ENCODE measurements at places on chromosomes 1 and 21.

- no peak for DNase-seq
Measured at GRCh38 chr1:216176970-216177369, 246.3 kb downstream of the USH2A start.

DNA sequence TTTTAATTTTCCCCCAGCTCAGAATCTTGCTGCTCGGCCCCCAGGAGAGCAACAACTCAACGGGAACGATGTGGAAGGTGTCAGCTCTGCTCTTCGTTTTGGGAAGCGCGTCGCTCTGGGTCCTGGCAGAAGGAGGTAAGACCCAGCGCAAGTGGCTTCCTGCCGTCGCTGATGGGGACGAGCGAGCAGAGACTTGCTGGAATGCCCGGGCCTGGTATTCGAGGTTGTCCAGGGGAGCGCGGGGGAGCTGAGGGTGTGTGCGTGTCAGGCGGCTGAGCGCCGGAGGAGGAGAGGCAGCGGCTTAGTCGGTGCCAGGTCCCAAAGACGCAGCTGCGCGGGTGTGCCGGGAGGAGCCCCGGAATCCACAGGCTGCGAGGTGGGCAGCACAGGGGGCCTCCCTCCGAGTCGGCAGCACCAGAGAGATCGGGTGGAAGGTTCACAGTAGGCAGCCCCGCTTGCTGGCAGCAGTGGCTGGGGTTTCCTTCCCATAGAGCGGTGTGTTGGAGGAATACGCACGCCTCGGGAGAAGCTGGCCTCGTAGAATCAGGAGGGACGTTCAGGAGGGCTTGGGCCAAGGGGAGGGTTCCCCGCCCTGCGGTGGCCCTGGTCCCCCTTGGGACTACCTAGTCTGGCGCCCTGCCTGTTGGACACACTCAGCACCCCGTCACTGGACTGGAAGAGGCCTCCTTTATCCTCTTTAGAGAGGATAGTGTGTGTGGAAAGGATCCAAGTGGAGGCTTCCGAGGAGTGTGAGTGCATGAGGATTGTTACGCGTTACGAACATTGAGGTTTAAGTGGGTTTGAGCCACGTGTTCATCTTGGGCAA is 547 bp downstream of the PDPN start:
- no peak for DNase-seq

DNA sequence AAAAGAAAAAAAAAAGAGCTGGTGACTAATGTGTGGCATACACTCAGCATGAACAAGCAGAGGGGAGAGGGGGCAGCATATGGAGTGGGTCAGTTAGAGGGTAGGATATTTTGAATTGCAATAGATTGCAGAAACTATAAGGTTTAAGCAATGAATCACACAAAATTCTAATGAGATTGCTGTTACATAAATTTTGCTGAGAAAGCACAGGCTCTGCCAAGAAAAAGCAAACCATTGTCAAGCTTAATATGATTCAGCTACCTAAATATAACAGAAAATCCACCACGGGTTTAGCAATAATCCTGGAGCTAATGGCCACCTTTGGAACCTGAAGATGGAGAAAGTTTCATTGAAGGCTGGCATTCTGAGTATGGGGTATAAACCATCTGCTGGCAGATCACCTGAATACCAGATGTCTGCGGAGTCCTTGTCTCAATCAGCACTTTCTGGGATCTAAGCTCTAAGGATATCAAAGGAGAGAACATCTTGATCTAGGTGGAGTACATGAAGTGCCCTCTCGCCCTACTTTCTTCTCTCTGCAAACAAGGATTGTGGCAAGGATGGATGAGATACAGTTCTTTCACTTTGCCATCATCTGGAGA is 30.3 kb upstream of the ANGPTL7 start:
- no peak for DNase-seq

DNA sequence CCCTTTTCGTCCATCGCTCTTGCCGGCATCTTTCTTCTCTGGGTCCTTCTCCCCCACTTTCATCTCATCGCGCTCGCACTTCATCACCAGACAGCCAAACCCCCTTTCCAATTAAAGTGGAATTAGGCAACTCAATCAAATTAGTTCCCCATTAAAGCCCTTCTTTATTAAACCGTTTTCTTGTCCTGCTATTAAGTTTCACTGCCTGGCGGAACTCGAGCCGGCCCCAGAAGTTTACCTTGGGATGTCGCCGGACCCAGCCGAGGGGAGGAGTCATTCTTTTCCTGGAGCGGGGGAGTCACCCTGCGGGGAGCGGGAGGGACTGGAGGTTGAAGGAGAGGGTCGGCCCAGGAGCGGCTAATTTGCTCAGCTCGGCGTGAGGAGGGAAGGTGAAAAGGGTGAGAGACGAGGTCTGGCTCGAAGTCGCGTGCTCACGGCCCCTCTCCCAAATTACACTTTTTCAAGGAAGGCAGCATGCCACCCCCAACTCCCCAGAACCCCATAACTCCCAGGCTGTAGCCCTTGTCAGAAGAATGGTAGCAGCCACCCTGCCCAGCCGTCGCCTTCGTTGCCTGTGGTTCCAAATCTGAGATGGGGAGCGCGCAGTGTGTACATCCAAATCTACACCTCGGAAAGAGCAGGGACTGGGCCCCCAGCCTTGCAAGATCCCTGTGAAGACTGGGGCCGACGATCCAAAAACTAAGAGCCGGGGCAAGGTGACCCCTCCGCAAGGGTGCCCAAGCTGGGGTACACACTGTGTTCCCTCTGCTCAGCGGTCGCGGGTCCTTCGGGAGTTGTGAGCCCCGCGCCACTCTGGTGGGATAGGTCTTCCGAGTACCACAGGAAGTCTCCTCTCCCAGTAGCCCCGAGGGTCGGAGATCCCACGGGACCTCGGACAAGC is 6.4 kb downstream of the DMRTA2 start:
- DNase-seq = no peak

DNA sequence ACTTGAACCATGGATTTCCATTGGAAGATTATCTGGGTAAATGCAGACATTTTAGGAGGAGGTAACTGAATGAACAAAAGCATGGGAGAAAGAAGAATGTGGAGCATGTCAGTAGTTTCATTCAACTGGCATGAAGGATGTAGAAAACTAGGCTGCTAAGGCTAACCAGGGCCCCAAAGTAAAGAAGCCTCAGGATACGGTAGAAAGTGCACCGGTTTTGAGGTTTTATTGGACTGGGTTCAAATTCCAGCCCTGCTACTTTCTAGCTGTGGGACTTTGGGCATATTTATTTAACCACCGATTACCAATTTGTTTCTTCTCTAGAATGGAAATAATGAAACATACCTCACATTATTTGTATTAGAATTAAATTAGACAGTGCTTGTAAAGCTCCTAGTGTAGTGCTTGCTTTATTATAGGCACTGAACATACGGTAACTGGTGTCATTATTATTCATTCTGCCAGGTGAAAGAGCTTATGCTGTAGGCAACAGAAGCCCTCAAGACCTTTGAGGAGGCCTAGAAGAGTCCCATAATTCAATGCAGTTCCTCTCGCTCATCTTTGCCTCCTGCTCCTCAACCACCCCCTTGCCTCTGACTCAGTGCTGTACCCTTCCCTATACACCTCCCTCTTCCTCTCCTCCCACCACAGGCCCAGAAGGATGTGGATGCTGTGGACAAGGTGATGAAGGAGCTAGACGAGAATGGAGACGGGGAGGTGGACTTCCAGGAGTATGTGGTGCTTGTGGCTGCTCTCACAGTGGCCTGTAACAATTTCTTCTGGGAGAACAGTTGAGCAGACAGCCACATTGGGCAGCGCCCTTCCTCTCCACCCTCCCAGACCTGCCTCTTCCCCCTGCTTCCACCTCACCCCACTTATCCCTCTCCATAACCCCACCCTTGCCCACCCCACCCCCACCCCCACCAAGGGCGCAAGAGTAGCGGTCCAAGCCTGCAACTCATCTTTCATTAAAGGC is 2.5 kb upstream of the CHTOP start:
- DNase-seq = no peak

GRCh38 chr1:89552471-89553081 is 27.9 kb downstream of the LRRC8B start:
- no peak for DNase-seq

GRCh38 chr1:181635110-181635509 is 151.8 kb downstream of the CACNA1E start:
- DNase-seq = no peak

DNA sequence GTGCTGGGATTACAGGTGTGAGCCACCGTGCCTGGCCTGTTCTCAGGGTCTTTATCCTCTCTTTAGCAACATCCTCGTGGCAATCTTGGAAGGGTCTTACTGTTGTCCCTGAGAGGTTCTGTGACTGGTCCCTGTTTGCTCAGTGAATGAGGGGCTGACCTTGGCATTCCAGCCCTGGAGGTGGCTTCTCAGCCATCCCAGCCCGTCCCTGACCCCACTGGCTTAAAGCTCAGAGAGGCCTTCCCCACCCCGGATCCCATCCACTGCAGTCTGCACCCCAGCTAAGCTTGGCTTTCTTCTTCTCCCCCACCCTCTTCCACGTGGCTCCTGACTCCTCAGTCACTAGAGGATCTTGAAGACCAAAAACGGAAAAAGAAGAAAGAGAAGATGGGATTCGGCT is 88.3 kb upstream of the TMEM51 start:
- DNase-seq = no peak

DNA sequence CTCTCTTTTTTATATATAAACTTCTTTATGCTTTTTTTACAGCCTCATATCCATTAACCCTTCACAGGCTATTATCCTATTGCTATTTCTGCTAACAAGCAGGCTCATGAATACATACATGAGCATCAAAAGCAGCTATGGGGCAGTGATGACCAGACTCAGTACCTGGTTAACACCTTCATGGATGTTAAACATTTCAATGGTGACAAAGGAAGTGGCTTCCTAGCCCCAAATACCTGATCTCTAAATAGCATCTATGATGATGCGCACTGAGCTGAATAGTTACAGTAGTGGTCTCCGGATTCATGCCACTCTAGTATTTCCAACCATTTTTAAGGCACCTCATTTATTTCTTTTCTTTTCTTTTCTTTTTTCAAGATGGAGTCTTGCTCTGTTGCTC is 101.1 kb downstream of the TM2D1 start:
- DNase-seq = no peak

GRCh38 chr1:61268546-61269240 is 186.3 kb downstream of the NFIA start:
- DNase-seq = no peak

GRCh38 chr21:42724226-42724920 is 71.0 kb downstream of the PDE9A start:
- DNase-seq = no peak

- DNase-seq = no peak
Measured at GRCh38 chr1:51691920-51692319, 75.0 kb downstream of the OSBPL9 start.

GRCh38 chr1:17112496-17113236 is 6.6 kb downstream of the PADI2 start:
- DNase-seq = no peak

DNA sequence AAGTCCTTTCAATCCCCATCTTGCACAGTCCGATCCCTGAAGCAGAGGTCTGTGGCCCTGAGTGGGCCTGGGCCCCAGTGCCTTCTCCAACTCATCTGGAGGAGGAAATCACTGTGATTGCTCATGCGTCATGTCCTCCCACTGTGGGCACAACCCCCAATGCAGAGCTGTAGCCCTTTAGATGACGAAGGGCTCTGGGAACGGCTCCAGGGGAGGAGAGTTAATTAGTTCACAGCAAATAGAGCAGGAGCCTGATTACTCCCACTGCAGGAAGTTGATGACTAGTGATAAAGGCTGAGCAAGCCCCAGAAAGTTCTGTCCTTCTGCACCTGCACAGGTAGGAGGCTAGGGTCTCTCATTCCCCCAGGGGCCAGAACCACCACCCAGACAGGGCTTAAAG is 111.5 kb downstream of the CCDC185 start:
- DNase-seq = no peak

GRCh38 chr1:14106126-14106525 is 406.1 kb downstream of the PRDM2 start:
- DNase-seq = no peak

DNA sequence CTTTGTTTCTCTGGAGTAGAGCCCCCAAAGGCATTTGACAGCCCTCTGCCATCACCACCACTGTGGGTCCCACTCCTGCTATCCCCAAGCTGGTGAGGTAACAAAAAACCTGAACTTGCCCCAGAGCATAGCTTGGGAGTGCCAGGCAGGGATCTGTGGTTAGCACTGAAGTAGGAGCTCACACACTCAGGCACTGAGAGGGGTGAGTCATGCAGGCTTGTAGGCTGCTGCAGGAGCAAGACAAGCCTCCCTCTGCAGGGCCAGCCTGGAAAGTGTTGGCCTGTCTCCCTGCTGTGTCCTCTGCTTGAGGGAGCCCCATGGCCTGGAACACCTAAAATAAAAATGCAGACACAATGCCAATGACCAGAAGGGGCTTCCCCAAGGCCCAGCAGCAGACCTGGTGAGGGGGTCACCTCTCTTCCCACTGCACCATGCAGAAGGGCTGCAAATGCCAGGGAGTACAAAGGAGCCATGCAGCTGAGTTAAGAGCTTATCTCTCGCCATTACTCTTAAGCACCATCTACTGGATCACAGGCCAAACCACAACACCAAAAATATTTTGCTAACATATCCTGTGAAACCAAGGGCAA is 108.9 kb upstream of the POGK start:
- DNase-seq = no peak

GRCh38 chr1:32902535-32902920 is 1.3 kb upstream of the TMEM54 start:
- no peak for DNase-seq

DNA sequence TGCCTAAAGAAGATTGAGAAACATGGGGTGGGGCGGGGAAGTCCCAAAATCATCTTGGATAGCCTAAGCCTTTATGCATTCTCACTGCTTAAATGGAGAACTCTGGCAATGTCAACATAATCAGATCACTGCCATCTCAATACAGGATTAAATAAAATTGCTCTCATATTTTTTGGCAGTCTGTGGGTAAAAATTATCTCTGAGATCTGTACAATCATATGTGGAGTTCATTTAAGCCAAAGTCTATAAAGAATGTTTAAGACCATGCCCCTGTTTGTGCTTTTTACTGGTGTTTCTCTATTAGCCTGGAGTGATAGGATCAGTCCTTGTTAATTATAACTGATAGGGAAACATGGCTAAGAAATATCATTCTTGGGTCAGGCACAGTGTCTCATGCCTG is 136.3 kb downstream of the GPR52 start:
- DNase-seq = no peak

- DNase-seq = no peak
Measured at GRCh38 chr1:234979296-234980279, 149.0 kb downstream of the TOMM20 start.

DNA sequence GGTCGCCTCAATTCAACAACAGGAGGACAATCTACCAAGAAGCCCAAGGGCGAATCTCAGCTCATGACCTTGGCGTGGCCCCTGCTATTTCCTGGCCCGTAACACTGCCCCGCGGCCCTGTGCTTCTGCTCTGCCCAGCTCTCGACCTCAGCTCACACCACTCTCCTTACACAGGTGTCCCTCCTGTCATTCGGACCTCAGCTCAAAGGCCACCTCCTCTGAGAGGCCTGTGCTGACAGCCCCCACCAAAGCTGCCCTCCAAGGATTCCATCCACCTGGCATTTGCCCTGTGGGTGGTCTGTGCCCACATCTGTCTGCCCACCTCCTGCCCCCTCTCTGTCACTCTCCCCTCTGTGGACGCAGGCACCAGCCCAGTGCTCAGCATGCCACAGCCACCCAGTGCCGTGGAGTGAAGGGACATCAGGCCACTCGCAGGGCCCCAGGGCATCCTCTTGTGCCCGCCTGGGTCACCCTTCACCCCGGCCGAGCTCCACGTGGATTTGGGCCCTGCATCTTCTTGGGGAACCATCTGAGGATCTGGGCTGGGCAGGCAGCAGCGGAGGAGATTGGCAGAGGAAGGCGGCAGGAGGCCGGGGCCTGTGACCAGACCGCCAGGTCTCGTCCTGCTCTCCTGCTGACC is 70.3 kb downstream of the DHRS3 start:
- no peak for DNase-seq

GRCh38 chr1:36855699-36856494 is 178.4 kb downstream of the GRIK3 start:
- DNase-seq = no peak

GRCh38 chr1:61102041-61102440 is 19.7 kb downstream of the NFIA start:
- DNase-seq = no peak

Data from T-helper 1 cell (primary cell).